Pons (tissue), 1 donor: ENCODE measurements at places on chromosomes 12 and 14.
A peak's percentile ranks its signal among the peaks of the same experiment; 100 is the strongest.

DNA sequence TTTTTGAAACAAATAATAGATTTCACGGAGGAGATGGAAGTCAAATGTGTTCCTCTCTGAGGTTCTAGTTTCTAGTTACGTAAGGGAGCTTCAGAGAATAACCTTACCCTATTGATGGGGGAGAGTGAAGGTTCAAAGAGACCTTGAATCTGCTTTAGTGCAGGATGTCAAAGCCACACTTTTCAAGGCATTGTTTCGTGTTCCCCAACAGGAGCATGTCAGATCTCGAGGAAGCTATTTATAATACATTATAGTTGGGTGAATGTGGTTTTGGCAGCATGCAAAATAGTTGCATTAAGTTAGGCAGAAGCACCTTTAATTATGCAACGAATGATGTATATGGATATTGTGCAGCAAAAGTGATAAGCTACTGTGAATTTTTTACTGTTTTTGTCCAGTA, 614.9 kb downstream of the SLC16A7 start:
- no peak for DNase-seq

- DNase-seq: no peak
Measured at GRCh38 chr12:74790931-74791330, 253.3 kb downstream of the ATXN7L3B start.

DNA sequence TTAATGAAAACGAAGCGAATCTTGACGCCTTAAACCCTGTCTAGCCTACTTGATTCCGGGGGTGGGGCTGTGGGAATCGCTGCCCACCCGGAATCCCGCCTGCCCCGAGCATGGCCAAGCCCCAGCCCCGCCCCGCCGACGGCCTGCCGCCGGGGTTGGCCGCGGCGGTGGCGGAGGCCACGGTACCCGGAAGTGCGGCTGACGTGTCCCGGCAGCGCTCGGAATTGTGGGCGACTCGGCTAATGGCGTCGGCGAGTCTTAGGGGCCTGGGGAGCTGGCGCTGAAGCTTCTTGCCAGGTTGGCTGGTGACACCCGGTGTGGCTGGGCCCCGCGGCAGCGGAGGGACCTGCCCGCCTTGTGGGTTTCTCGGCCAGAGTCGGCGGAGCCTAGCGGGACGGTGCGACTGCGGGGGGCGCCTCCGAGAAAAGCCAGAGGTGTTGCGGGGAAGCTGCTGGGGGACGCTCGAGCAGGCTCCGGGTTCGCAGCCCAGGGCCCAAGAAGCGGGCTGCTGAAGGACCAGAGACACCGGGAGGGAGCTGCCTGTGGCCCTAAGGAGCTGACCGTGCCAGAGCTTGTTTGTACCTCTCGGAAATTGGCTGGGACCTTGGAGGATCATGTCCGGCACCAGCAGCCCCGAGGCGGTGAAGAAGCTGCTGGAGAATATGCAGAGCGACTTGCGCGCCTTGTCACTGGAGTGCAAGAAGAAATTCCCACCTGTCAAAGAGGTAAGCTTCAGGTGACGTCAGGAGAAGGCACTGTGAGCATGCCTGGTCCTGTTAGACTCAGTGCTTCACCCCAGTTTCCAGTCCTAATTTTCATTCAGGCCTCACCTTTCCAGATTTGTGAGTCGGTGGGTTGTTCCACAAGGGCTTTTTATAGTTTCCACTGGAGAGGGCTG, at the start of gene MON2:
TSS of gene MON2 (plus strand) at position 233 of the 898 bp plus-strand sequence. CDS start at position 615, 382 bp downstream.
- peak; percentile 81 for DNase-seq

GRCh38 chr14:106506881-106507305, 980.5 kb downstream of the TMEM121 start:
- DNase-seq: no peak

- peak; percentile 42 for DNase-seq
Measured at GRCh38 chr14:101843665-101844064, 82.2 kb downstream of the PPP2R5C start.

- DNase-seq: no peak
Measured at GRCh38 chr14:49614196-49614595, 6.2 kb downstream of the RPL36AL start.

DNA sequence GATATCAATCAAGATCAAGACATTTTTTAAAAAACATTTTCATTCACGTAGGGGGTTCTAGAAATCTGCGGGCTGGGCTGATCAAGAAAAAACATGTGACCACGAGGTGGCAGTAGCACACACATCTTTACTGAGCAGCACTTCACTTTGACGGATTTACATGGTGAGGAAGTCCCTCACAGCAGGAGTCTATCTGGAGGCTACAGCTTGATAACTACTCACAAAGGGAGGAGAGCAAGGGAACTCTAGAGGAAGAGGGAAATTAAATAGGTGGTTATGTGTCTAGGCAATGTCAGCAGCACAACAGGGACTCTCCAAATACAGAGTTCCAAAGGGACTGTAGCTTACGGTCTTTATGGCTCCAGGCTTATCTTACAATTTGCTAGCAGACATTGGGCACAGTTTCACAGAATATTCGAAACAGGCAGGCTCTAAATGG, 248.1 kb downstream of the DPY19L2 start:
- DNase-seq: no peak

DNA sequence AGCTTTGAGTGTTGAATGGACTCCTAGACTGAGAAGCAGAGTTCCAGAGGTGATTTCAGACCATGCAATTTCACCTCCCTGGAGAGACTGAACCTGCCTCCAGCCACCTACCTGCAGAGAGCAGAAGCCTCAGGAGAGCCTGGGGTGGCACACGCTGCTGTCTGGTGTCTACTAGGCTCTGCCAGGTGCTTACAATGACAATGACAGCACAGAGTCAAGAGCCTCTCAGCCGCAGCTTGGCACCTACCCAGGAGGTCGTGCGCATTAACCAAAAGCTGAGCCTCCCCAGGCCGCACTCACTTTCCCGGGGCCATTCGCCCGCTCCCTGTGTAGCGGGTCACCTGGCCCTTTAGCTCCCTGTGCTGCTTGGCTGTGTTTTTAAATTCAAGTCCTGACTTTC, 63.2 kb downstream of the TESC start:
- no peak for DNase-seq

DNA sequence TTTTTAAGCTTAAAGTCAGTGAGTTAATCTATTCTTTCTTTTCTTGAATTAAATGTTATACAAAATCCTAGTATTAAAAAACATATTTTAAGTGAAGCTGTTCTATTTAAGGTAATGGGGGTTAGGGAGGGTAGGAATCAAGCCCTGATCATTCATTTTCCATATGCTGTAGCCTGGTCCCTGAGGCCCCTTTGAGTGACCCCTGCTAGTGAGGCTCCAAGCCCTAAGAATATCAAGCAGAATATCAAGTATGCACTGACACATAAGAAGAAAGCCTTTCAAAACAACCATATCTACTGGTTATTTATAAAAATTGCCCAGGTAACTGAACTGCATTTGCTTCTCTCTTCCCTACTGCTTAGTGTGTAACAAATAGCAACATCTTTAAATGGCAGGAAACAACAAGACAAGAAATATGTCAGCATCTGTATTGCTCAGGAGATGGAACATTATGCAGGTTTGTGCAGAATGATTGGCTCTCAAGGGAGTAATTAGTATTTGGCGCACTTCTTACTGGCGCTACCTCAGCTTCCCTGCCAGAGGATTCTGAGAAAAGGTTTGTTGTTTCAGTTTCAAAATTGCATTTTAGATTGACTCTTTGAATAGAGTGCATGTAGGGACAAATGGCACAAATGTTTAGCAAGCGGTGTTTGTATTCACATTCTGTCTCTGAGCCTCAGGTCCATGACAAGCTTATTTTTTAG, 223.0 kb downstream of the DUSP6 start:
- DNase-seq: peak; percentile 22

DNA sequence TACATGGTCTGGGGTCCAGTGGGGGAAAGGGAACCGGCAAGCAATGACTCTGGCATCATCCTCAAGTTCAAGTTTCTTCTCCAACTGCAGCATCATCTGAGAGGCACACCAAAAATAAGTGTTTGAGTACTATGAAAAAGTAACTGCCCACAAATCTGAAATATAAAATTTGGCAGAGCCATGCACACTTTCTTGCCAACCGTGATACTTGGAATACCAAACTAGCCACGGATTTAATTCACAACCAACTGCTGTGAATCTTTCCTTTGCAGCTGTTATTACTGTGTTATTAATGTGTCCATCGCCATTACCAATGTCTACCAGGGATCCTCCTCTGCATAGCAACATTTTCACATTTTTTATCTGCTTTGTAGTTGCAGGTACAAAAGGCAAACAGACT, 74.6 kb downstream of the GXYLT1 start:
- no peak for DNase-seq

- DNase-seq: no peak
Measured at GRCh38 chr14:103898204-103898603, 30.1 kb upstream of the TDRD9 start.

DNA sequence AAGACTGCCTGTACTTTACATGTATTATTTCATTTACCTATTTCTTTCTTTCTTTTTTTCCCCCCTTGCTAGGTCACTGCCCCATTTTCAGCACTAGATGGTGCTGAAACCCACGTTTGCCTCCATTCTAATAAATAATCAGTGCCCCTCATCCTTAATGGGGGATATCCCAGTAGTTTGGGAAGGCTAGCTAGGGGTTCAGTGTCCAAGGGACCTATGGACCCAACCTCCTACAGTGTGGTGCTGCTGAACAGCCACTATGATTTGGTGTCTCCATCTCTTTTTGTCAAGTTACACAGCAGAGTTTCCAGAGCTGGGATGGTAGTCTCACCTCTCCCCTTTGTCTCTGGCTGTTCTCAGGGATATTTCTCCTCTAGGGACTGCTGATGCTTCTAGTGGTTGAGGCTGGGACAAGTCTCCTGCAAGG, 6.5 kb upstream of the HCFC2 start:
- DNase-seq: no peak

- peak; percentile 60 for DNase-seq
Measured at GRCh38 chr12:12379831-12380730, 23.2 kb downstream of the BORCS5 start.

DNA sequence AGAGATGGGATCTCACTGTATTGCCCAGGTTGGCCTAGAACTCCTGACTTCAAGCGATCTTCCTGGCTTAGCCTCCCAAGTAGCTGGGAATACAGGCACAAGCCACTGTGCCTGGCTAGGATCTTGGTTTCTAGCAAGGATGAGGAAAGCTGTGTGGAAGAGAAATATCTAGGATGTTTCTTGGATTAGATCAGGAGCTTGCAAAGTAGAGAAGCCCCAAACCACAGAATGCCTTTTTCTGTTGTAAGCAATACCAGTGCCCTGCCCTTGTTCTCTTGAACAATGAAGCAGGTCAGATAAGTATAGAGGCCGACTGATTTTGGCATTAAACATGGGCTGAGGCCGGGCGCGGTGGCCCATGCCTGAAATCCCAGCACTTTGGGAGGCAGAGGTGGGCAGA, 44.3 kb upstream of the STRN3 start:
- no peak for DNase-seq

DNA sequence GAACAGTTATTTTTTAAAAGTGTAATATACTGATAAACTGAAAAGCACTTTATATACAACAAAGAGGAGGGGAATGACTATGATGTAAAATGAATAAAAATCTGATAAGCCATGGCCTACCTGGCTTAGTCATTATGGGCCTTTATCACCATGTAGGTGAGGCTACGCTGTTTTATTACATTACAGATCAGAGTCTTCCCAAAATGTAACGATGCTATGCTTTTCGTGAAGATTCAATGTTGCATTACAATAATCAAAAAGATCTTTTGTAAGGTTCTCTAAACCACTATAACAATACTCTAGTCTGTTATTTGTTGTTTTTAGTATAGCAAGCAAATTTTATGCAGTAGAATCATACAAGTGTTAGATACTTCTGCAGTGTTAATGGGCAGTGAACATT, 34.2 kb downstream of the ARID4A start:
- peak; percentile 40 for DNase-seq

GRCh38 chr14:56268039-56268438, 149.8 kb downstream of the PELI2 start:
- DNase-seq: no peak

DNA sequence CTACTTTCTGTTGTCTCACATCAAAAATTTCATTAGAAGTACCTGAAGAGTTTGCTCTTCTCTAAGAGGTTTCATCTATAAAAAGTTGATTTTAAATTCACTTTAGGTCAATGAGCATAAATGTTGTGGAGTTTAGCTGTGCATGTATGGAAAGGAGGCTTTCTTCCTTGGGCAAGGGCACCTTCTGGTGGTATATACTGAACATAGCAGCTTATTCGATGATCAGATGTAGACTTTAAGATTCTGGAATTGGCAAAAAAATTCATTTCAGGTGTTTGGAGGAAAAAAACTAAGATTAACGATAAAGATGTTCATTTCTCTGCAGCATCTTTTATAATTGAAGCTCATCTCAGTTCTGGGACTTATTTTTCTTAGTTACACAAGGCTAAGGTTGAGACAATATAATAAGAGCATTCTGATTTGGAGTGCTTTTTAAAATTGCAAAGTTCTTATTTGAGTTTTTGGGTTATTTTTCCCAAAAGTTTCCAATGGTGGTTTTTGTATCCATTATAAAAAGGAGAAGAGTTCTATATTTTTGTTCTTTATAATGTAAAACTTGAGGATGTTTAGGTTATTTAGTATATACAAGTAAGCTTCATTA, 46.8 kb downstream of the TMEM117 start:
- peak; percentile 78 for DNase-seq

- no peak for DNase-seq
Measured at GRCh38 chr14:100470523-100470897, 116.7 kb downstream of the BEGAIN start.

DNA sequence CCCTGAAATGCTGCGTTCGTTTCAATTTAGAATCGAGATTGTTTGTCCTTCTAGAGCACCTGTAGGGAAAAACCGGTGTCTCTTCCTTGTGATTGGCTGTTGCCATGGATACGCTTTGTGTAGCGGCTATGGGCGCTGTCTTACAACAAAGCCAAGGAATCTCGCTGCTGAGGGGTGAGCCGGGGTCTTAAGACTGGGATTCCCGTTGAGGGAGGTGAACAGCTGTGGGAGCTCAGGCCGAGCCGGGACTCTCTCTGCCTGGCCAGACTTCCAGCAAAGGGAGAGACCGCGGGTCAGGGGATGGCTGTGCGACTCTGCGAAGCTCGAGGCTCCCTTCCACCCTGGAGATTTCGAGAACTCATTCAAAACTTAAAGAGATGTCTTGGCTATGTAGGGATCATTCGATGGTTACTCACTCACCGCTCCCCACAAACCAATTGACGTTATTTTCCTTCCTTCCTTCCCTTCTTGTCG, at the start of the genes LRRIQ1 and TSPAN19:
TSS of gene LRRIQ1 (plus strand) at position 118 of the 474 bp plus-strand sequence. CDS start 1,826 bp downstream, outside the sequence.
TSS of gene TSPAN19 (minus strand) at position 44 of the 474 bp plus-strand sequence. CDS start 6,331 bp downstream, outside the sequence.
- DNase-seq: peak; percentile 83

DNA sequence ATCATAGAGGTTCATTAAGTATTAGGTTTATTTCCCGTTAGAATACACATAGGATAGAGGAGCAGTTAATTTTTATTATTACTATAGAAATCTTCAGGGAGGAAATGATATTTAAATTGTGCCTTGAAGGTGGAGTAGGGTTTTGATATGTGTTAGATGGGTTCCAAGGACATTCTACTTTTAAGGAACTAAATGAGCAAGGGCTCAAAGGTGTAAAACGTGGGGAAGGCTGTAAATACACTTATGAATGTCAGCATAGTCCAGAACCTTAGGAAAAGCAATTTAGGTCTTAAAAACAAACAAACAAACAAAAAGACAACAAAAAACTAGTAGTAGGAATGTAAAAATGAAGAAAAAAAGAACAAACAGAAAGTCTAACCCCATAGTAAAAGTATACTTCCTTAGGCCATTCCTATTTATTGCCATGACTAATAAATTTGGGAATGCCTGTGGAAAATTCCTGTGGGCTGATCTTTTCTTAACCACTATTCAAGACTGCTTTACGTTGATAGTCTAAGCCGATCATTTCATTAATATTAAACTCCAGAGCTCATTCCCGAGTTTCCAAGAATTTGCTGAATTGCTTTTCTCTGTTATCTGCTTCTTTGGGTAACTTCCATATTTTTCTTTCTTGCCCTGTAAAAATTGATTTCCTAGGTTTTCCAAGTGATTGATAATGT, 180.3 kb downstream of the RAD51B start:
- DNase-seq: no peak
